ENCODE measurements at places on chromosomes 6 and 20.

DNA sequence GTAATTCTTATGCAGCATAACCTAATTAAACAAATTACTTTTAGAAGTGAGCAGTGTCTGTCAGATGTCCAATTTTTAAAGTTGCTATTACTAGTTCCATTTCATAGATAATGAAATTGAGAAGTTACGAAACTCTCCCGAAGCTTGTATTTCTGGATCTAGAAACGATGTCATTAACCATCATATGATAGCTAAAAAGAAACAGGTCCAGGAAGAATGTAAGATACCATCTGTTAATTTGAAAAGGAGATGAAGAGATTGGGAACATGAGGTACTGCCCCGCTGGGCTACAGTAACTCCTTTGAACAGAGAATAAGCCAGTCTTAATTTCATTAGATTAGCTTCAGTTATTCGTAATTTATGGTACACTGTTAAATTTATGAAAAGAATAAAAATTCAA lies 47.5 kb upstream of the TMX4 start:
- no peak for DNase-seq

DNA sequence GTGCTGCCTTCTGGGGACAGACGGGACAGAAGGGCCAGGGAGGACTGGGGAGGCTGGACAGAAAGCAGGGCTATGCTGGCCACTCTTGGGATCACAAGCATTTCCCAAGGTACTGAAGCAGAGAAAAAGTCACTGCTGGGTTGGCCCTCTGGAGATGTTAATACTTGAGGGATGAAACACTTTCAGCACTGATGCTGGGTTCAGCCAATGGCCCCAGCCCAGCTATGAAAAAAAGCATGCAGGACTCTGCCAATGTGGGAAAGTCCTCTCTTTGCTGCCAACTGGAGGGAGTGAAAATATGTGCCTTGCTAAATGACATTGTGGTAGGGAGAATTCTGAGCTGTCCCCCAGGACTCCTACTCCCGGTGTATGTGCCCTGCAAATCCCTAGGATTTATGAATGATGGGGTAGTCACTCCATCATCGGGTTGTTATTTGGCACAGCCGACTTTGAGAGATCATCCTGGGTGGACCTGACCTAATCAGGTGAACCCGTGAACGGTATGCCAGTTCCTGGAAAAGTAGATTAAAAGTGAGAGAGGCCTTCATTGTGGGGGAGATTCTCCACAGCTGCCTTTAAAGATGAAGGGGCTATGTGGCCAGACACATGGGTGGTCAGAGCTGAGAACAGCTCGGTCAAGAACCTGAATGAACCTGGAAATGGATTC lies 119.9 kb upstream of the TRAF3IP2 start:
- DNase-seq = no peak

DNA sequence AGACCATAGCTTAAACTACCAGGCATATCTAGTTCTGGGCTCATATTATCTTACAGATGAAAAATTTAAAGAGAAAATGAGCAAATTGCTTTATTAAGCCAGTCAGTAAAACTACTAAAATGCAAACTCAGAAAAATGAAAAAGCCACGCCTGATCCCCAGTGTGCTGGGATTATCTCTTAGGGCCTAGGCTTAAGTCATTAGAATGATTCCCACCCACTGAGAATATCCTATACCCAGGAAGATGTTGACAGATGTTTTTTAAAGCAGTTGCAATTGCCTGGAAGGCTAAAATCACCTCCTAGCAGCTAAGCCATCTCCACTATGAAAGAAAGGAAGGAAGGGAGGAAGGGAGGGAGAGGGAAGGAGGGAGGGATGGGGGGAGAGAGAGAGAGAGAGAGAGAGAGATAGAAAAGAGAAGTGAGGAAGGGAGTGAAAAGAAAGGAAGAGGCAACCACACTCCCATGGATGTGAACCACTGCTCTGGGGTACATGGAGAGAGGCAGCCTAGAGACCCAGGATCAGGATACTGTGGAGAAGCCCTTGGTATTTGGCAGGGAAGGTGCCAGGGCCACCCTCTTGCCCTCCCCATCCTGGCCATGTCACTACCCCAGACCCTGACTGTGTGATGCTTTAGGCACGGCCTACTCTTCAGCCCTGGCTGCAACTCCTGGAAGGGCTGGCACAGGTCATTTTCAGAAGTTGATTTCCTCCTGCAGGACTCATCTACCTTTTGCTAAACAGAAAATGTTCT lies 21.9 kb downstream of the NEDD9 start:
- no peak for DNase-seq

DNA sequence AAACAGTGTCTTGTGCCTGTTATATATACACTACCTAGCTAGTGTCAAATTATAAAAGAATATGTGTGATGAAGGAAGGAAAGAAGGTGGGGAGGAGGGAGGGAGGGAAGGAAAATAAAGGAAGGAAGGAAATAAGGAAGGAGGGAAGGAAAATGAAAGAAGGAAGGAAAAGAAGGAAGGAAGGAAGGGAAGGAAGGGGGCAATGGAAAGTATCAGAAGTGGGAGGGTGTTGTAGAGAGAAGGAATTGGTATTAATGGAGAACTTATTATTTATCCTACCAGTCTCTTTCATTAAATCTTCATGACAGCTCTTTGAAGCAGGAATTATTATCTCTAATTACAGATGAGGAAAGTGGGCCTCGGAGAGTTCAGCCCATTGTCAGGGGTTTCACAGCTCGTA lies 202.4 kb downstream of the SAMD5 start:
- DNase-seq = no peak

DNA sequence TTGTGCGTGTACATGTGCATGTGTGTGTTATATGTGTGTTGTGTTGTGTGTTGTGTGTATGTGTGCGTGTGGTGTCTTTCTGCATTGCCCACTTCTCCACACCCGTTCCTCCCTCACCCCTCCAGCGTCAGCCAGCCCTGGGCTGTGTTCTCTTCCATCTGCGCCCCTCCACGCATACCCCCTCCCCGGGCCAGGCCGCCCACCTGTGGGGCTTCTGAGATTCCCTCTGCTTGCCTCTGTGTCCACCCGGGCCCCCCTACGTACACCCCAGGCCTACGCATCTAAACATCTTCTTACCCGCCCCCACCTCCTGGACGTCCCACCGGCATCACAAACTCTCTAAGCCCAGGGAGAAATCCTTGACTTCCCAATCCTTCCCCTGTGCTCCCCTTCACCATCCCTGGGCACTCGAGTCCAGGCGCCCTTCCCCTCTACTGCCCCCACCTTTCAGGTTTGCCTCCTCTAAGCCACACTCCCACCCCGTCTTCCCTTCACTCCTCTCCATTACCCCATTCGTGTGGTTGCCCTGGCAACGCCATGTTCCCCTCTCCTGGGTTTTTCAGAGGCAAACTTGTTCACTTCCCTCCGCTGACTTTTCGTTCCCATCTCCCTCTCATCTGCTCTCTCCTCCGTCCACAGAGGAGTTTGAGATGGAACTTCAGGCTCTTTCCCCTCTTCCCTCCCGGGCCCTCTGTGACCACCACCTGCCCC lies 81.7 kb upstream of the NNAT start:
- no peak for DNase-seq

DNA sequence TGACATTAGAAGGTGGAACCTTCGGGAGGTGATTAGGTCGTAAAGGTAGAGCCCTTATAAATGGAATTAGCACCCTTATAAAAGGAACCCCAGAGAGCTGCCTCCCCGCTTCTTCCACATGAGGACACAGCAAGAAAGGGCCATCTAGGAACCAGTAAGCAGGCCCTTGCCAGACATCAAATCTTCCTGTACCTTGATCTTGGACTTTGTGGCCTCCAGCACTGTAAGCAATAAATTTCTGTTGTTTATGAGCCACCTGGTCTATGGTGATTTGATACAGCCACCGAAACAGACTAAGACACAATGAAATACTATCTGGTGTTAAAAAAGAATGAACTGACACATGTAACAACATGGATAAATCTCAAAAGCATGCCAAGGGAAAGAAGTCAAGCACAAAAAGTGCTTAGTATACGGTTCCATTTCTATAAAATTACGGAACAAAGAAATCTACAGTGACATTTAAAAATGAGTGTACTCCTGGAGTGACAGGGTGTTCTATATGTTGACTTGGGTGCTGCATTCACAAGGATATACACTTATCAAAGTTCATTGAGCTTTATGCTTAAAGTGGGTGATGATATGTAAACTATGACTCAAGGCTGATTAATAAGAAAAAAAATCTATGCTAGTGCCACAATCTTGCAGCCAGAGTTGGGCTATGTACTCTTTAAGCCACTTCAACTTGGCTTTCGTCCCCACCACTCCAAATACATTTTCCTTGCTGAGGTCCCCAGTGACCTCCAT lies 18.4 kb downstream of the SERPINB1 start:
- DNase-seq = no peak

- no peak for DNase-seq
Measured at GRCh38 chr6:43267619-43268354, 24.5 kb downstream of the TTBK1 start.

DNA sequence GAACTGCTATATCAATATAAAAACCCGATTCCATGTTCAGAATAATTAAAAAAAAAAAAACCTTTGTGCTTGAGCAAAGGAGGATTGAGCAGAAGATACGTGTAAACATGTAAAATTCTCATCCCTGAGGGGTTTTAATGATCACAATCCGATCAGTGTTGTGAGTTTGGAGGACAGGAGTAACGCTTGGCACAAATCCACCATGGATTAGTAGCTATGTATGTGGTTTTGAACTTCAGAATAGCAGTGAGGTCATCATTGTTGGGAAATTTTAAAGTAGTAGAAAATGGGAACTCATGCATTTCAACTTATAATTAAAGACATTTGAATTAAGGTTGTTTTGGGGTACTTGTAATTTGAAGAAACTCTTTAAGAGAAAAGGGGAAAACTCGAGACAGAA lies 203.2 kb downstream of the RPS12 start:
- DNase-seq = no peak

GRCh38 chr6:167306401-167306998 lies 15.4 kb downstream of the UNC93A start:
- DNase-seq = no peak

GRCh38 chr6:33417128-33417902 lies 592 bp downstream of the CUTA start:
- no peak for DNase-seq
